ENCODE measurements at places on chromosomes 13 and 19. TPM values are rescaled to one million over a fixed set of nuclear protein-coding genes. Genes with fewer than 3 reads are reported as not detected.

PLIN5 gene
- total RNA-seq = 3.5 TPM

PTGER1 gene
- 1.2 TPM for total RNA-seq

ZNF845 gene
- total RNA-seq = 22.1 TPM

DAPK3 gene
- total RNA-seq = 95.6 TPM

CACNG7 gene
- 15.6 TPM for total RNA-seq

NCR1 gene
- 0.78 TPM for total RNA-seq

HSPH1 gene
- total RNA-seq = 98.0 TPM

FCHO1 gene
- total RNA-seq = 42.3 TPM

NKPD1 gene
- 1.3 TPM for total RNA-seq

MADCAM1 gene
- total RNA-seq = 1.0 TPM

ALKBH7 gene
- total RNA-seq = 75.4 TPM

CD209 gene
- total RNA-seq = not detected

LRRC63 gene
- not detected for total RNA-seq

SMIM24 gene
- total RNA-seq = 4.7 TPM

OXGR1 gene
- 0.80 TPM for total RNA-seq

KIR3DL1 gene
- not detected for total RNA-seq

CLDND2 gene
- total RNA-seq = not detected

NUCB1 gene
- 142 TPM for total RNA-seq

CACNA1A gene
- total RNA-seq = 20.3 TPM

PPAN gene
- total RNA-seq = 71.8 TPM

PPP1R37 gene
- 33.3 TPM for total RNA-seq

PRSS57 gene
- not detected for total RNA-seq

F2RL3 gene
- not detected for total RNA-seq

UQCR11 gene
- 35.3 TPM for total RNA-seq

HIF3A gene
- 70.5 TPM for total RNA-seq

GDF15 gene
- total RNA-seq = 15.7 TPM

PGLYRP1 gene
- total RNA-seq = not detected

FPR3 gene
- total RNA-seq = not detected

ZNF726 gene
- 0.58 TPM for total RNA-seq

BRME1 gene
- total RNA-seq = 3.7 TPM

PGLYRP2 gene
- total RNA-seq = not detected

CEACAM3 gene
- total RNA-seq = not detected

DCLK1 gene
- 62.8 TPM for total RNA-seq

SLITRK6 gene
- total RNA-seq = 0.45 TPM

APOC1 gene
- total RNA-seq = 26.8 TPM

PPP1R15A gene
- total RNA-seq = 15.8 TPM

ADGRE2 gene
- total RNA-seq = 2.4 TPM

PLEKHF1 gene
- 16.0 TPM for total RNA-seq

SYCN gene
- total RNA-seq = not detected

PSG6 gene
- not detected for total RNA-seq

IFNL1 gene
- total RNA-seq = not detected

MEF2B gene
- 8.3 TPM for total RNA-seq

SULT2B1 gene
- 1.3 TPM for total RNA-seq

MTUS2 gene
- total RNA-seq = 0.38 TPM

HIPK4 gene
- not detected for total RNA-seq

HRC gene
- total RNA-seq = 1.4 TPM
